ENCODE measurements at places on chromosomes 16 and 17.

DNA sequence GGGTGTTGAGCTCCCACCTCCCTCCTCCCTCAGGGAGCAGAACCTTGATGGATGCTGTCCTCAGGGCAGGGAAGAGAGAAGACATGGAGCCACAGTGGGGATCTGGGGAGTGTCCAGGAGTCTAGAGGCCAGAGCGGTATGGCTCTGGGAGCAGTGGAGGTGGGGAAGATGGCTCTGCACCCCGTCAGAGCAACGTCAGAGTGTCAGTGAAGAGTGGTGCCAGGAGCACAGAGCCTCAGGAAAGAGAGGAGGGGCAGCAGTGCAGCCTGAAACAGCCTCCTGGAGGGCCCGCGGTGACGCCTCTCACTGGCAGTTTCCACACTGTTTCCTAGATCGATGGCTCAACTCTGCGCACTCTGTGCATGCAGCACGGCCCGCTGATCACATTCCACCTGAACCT lies 23.2 kb upstream of the SLC5A11 start:
- no peak for DNase-seq

DNA sequence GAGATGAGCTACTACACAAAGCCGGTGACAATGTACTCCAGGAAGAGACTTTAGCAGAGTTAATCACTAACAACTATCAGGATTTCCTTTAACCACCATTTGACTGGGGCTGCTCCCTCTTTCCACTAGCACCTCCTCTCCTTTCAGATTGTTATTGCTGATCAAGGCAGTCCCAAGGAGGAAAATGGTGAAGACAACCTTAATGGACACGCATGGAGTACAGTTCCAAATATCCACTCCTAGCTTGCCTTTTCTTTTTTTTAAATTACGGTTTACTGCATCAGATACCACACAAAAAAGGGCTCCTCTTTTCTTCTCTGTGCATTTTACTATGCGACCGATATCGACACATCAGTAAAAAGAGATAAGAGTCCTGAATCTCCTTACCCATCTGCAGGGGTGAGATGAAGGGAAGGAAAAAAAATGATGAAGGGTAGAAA lies 30.9 kb downstream of the FAM222B start:
- DNase-seq, result peak; percentile 11

GRCh38 chr16:84463221-84463620 lies 41.2 kb downstream of the MEAK7 start:
- DNase-seq, result no peak

GRCh38 chr16:80015566-80015965 lies 415.0 kb upstream of the MAF start:
- no peak for DNase-seq

- no peak for DNase-seq
Observed at GRCh38 chr17:31549121-31549524, 157.6 kb downstream of the RAB11FIP4 start.

- no peak for DNase-seq
Observed at GRCh38 chr16:2071454-2072202, 23.8 kb downstream of the TSC2 start.

DNA sequence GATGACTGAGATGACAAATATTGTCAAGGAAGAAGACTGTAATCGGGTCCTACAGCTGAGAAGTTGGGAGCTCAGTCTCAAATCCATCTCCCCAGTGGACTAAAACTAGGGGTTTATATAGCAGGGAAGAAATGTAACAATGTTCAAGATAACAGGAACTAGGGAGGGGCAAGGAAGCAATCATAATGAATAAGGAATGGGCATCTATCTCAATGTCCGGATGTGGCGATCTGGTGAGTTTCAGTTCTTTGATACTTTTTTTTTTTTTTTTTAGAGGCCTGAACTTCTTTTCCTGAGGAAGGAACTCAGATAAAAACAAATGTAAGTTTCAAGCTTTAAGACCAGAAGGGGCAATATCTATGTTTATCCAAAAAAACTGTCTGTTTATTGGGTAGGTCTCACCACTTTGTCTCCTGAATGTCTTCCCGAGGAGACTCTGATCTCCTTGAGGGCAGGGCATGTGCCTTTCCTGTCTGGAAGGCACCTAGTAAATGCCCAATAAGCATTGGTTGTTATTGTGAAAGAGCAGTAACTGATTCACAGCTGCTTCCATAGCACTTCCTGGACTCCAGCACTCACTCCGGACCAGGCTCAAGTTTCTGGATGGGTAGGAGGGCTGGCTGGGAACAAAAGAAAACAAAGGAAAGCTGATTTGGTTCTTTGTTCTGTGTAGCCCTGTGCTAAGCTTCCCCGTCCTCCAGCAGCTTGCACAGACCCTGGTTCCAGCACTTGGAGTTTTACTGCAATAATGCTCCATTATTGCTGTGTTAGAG lies 51.9 kb downstream of the MEOX1 start:
- no peak for DNase-seq

GRCh38 chr17:7440113-7440833 lies 961 bp downstream of the FGF11 start:
- DNase-seq, result peak; percentile 75

GRCh38 chr17:15451680-15452079 lies 15.7 kb downstream of the CDRT4 start:
- no peak for DNase-seq

DNA sequence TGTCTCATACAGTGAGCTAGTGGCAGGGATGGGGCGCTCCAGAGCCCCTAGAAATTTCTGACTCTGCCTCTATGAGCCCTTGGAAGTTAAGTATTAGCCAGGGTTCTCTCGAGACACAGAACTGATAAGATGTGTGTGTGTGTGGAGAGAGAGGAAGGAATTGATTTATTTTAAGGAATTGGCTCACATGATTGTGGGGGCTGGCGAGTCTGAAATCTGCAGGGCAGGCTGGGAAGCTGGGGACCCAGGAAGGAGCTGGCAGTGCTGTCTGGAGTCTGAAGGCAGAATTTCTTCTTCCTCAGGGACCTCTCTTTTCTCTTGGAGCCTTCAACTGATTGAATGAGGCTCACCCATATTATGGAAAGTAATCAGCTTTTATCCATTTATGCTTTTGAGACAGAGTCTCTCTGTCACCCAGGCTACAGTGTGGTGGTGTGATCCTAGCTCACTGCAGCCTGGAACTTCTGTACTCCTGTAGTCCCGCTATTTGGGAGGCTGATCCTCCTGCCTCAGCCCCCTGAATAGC lies 16.8 kb downstream of the LRRC75A start:
- DNase-seq, result no peak

GRCh38 chr16:24497440-24497839 lies 41.9 kb upstream of the RBBP6 start:
- DNase-seq, result no peak

DNA sequence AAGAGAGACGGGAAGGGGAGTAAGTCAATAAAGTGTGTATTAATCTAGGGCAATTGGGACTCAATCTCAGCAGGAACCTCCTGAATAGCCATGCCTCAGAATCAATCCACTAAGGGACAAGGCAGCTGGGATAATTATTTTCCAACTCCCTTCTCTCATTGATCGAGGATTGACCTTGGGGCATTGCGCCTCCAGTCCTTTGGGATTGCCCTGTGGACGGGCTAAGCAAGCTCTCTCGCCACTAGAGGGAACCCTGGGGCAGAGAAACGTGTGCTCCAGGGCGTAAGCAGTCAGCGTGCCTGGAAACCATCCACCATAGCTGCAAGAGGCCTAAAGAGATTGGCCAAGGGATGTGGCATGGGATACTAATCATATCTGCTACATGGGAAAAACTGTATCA lies 53.9 kb upstream of the ERCC4 start:
- DNase-seq, result no peak

- DNase-seq, result no peak
Observed at GRCh38 chr17:2710803-2711607, 559 bp downstream of the CLUH start.

DNA sequence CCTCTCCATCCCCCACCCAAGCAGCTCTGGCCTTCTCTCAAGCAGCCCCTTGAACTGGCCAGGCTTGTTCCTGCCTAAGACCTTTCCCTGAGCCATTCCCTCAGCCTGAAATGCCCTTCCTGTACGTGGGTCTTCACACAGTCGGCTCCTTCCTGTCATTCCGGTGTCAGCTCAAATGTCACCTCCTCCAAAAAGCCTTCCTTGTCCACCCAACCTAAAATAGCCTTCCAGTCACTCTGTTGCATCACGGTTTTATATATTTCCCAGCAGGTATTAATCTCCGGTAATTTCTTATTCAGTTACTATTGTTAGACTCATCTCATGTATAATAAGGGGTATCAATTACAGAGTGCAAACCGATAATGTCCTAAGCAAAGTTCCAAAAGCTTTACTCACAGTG lies 51.8 kb downstream of the C17orf67 start:
- no peak for DNase-seq

DNA sequence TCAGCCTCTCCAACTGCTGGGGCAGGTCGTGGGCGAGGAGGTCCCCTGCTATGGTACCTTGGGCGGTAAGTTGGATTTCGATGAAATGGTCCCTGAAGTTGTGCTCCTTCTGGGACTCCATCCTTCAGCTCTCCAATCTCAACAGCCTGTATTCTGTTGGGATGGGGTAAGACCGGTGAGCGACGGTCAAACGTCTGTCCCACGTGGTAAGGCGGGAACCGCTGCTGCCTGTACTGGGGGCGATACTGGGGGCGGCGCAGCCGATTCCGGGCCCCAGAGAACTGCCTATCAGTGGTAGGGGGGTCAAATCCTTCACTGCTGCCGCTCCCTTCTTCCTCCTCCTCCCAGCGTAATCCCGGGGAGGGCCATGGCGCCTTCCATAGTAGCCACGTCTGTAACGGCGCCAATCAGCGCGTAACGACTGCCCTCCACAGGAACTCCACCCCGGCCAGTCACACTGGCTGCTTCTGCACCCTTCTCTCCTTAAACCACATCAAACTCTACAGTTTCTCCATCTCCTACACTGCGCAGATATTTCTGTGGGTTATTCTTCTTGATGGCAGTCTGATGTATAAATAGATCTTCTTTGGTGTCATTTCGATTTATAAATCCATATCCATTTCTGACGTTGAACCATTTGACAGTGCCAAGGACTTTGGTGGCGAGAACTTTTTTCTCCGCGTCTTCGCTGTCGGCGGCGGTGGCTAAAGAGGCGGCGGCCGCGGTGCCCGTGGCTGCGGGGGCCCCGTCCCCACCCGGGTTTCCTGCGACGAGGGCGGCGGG lies 41.1 kb downstream of the AHSP start:
- DNase-seq, result no peak

DNA sequence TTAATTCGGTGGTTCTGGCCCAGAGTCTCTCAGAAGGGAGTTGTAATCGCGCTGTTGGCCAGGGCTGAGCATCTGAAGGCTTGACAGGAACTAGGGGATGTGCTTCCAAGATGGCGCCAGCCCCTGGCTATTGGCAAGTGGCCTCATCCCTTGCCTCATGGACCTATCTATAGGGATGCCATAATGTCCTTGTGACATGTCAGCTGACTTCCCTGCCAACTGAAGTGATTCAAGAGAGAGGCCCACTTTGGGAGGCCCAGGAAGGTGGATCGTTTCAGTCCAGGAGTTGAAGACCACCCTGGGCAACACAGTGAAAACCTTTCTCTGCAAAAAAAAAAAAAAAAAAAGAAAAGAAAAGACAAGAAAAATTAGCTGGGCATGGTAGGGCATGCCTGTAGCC lies 15.0 kb upstream of the C16orf87 start:
- DNase-seq, result no peak

GRCh38 chr17:78694805-78695531 lies 87.1 kb downstream of the CYTH1 start:
- no peak for DNase-seq

DNA sequence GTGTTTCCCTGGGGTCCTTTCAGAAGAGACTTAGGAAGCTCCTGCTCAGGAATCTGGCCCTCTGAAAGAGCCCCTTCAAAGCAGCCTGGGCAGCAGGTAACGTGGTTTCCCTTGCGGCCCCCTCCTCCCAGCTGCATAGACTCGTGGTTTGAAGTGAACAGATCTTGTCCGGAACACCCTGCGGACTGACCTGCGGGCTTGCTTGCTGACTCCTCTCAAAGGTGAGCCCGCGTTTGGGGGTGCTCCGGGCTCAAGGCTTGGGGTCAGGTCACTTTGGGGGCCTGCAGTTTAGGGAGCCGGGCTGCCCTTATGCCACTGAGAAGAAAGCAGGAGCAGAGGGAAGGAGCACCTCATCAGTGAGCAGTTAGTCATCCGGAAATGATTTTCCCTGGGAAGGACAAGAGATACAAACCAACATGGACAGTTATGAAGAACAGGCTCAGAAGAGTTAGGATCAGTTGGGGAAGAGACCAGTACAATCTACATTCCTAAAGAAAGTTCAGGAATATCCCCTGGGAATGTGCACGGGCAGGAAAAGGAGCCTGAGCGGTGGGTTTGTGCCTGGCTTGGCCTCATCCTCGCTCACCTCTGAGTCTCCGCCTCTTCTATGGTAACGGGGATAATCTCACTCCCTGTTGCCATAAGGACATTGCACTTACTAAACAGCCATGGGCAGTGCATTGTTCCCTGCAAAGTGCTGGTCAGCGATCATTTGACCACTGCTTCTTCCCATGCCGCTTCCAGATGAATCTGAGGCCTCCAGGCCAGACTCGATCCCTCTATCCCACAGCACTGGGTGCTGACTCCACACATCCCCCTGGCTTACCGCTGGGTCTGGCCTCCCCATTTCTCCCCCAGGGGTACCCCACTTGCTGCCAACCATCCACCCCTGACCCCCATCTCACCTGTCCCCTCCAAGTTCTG lies 10.0 kb downstream of the LDHD start:
- no peak for DNase-seq

DNA sequence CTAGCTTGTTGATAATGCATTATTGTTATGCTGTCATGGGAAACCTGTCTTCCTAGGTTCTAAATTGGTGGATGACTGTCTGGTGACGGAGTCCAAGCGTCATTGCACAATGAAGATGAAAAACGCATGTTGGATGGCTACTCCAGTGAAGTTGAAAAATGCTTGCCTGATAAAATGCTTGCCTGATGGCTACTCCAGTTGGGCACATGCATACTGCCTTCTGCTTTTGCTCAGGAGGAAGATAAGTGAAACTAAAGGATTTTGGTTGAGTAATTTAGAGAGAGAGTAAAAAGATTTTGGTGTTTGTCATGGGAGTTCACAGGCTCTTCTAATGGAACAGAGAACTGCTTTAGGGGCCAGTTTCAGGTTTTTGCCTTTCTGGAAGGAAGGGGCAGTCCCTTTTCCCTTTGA lies 118.6 kb downstream of the PRKCA start:
- no peak for DNase-seq

GRCh38 chr16:31488468-31489297 lies 5.8 kb downstream of the SLC5A2 start:
- DNase-seq, result peak; percentile 9

DNA sequence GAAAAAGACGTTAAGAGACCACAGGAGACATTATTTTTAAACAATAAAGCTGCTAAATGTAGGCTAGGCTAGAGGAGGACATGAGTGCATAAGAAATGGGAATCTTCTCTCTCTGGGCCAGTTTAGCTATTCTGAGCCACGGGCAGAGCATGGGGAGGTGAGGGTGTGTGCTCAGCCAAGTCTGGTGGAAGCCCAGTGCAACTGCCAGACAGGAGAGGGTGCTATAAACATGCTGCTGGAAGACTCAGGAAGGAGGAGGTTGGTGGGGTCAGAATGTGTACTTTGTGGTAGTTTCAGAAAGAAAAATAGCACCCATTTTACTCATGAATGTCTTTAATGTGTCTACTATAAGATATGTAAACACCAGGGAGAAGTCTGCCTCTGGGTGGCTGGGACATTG lies 5.9 kb upstream of the SDK2 start:
- no peak for DNase-seq

GRCh38 chr17:34671191-34671590 lies 91.8 kb downstream of the TMEM132E start:
- no peak for DNase-seq

Data from NCI-H1105 (cell line).